ENCODE measurements at places on chromosomes 6 and 20.

DNA sequence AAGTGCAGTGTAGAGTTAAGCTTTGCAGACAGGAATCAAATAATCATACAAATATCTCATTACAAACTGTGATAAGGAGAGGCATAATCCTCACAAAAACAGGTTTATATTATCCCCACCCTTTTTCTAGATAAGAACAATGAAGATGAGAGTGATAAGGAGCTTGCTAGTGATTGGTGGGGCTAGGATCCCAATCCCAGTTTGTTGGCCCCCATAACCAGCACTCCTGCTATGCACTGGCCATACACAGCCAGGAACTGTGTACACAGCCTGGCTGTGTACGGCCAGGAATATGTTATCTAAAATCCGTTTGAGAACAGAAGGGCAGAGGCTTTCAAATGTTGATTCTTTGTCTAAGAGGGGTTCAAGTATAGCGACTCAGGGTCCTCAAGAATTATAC, 180.6 kb downstream of the EYA2 start:
- no peak for DNase-seq

DNA sequence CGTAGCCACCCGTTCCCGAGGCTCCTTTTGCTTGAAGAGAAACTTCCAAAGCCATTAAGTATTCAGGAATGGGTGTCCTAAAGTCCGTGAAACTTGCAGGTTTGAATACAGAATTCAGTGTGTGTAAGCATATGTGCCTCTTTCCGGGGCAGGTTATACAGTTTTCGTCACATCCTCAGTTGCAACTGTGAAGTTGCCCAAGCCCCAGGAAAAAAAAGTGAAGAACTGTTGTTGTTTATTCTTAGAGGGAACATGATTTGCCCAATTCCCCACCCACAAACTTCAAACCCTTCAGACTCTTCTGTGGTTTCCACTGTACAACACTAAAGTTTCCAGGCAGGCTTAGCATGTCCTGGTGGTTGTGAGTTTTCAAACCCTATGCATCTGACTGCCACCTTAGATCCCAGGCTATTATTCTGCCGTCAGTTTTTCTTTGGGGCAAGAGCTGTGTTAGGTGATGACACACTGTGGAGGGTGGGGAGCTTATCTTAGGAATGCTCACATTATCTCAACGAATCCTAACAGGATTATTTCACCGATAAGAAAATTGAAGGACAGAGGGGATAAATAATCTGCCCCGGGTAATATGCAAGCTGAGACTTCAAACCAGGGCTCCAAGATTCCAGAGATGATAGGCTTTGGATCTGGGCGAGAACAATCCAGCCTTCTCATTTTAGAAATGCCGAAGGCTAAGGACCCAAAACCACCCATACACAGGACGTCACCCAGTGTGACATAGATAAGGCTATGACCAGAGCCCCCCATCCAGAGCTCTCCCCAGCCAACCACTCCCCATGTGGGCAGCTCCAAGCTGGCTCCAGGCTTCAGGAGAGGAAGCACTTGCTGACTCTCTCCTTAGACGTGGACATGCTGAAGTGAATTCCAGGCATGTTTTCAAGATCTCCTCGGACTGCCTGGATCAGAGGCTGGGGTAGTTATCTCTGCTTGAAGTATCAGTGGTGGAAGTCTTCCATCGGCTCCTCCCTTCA, 81.7 kb upstream of the AFDN start:
- DNase-seq: no peak

GRCh38 chr20:973785-974194, 28.3 kb downstream of the RSPO4 start:
- no peak for DNase-seq

DNA sequence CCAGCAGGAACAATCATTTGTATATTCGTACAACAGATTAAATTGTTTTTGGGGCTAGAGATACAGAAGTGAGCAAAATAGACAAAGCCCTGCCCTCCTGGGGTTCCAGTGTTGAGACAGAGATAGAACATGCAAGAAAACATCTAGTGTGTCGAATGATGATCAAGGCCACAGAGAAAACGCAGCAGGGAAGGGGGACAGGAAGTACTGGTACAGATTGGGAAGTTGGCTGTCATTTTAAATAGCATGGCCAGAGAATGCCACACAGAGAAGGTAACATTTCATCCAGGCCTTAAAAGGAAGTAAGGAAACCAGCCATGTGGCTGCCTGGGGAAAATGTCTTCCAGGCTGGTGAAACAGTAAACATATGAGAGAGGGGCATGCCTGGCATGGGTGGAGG, 202.6 kb upstream of the MYLIP start:
- no peak for DNase-seq

GRCh38 chr6:25973923-25974555, 11.4 kb downstream of the TRIM38 start:
- no peak for DNase-seq

DNA sequence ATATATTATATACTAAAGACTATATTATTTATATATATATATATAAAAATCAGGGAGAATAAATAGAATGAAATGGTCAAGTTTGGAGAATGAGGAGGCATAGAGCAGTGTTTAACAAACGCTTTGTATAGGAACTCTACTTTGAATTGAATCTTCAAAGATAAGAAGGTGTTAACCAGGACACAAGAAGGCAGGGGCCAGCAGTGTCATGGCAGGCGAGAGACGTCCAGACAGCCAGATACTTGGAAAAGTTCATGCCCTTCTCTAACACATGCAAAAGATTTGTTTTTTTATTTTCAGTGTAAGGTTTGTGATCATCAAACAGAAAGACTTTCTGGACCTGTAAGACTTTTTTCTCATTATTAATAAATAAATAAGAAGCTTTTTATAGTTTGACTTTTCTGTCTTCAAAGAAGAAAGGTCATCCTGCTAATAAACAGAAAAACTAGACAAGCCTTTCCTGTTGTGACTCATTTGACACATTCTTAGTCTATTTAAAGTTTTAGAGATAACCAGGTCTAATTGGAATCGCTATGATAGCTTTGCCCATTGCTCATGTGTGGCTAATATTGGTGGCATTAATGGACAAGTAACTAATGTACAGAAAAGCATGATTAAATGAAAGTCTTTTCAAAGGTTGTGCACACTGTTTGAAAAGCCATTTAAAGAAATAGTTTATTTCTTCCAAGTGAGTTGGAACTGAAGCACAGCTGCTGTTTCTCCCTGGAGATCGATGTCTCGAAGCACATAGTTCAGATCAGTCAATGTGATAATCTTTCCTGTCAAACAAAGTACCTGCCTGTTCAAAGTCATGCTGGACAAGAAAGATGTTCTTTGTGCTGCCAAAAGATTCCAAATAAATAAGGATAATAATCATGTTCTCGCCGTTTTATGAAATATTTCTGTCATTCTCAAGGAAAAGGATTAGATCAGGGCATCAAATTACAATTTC, 420.4 kb upstream of the OPRM1 start:
- DNase-seq: no peak

GRCh38 chr20:32132911-32133549, 23.5 kb downstream of the TM9SF4 start:
- DNase-seq: no peak

DNA sequence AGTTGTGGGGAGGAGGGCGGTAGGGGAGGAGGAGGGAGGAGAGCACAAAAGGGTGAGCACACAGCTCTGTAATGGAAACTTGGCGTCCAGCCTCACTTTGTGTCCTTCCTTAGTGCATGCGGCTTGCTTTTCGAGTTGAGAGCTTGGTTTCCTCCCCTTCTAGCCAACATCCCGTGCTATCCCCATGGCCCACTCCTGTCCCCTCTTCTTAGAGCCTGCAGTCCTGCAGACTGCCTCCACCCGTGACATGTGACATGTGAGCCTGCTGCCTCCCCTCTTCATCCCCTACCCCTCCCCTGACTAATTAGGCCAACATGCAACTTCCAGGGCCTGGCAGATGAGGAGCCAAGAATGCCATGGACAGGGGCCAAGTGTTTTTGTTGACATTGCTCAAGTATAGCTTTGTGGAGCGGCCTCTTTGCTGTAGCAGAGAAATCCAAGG, 63.2 kb downstream of the SLC24A3 start:
- no peak for DNase-seq

DNA sequence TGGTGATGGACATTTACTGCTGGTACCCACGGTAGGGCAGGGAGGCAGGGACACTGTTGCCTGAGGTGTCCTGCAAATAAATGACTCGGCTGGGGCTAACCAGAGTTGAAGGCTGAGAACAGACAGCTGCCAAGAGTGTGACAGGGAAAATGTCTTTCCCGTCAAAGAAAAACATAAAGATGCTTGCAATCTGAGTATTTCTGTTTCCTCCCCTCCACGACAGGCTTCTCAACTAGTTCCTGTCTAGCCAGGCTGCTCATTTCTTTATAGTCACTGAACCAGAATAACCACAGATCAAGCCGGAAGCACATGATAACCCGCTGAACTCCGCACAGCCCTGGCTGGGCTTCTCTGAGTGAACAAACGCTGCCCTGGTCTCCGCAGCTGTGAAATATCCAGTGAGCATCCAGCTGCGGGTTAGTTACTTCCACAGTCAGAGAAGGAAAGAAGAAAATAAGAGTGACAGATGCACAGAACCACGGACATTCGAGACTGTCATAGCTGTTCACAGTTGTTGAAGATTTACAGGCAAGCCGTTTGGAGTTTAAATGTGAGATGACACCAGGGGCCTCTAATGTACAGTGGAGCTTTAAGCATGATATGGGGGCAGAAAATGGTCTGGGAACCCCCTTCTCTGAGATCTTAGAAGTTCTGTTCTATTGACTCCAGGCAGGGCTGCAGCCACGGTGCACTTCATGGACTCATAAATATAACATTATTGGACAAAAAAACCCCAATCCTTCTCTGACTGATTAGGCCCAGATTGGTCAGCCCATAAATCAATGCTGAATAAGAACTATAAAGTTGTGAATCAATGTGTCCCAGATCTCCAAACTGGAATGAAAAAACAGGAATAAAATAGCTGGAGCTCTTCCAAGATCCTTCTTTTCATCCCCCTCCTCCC, 299.9 kb upstream of the SUPT3H start:
- no peak for DNase-seq

DNA sequence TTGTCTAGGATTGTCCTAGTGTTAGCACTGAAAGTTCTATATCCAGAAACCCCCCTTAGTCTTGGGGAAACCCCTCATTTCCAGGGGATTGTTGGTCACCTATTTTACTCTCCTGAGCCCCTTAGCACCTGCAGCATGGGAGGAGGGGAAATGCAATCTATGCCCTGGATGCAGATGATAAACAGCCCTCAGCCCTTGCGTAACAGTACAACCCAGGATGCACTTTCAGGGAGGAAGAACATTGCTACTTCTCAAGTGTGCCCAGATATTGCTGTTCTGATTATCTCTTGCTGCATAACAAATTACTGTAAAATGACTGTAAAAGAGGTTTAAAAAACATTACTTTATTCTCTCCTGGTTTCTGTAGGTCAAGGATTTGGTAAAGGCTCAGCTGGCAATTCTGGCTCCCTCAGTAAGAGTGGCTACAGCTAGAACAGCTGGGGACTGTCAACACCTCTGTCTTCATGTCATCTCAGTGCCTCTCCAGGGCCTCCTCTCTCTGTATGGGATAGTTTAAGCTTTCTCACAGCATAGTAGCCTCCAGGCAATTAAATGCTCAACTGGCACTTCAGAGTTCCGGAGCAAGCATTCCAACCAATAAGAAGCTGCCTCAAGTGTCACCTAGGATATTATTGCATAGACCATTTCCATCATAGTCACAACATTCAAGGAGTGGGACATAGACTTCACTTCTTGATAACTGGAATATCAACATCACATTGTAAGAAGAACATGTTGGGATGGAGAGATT, 117.8 kb upstream of the FOXO3 start:
- DNase-seq: no peak

- no peak for DNase-seq
Observed at GRCh38 chr6:1527073-1527457, 82.7 kb upstream of the FOXC1 start.

DNA sequence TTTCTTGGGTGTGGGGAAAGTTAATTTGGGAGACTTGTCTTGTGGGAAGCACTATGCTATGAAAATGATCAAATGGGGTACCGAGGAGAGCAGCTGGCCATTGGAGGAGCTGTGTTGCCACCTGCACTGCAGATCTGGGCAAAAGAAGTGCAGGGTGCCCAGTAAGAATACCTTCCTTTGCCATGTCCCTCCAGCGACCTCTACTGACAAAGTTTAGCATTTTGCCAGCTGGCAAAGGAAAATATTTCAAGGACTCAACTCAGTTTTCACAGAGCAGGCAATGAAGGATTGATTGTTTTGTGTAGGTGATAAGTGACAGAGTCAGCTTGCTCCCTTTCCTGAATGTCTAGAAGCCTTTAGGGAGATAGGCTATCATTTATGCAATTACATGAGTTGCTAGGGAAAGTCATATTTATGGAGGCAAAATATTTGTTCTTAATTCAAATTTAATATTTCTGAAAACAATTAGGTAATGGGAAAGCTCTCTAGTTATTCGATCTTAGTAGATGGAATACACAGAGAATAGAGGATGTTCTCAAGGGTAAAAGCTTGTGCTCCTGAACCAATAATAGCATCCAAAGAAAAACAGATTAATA, 118.4 kb downstream of the FARS2 start:
- DNase-seq: no peak

- no peak for DNase-seq
Observed at GRCh38 chr6:92759178-92759577, 660.2 kb downstream of the EPHA7 start.

- no peak for DNase-seq
Observed at GRCh38 chr6:41724586-41725501, 10.6 kb downstream of the TFEB start.

- no peak for DNase-seq
Observed at GRCh38 chr20:49281059-49281912, 3.4 kb upstream of the ZNFX1 start.

DNA sequence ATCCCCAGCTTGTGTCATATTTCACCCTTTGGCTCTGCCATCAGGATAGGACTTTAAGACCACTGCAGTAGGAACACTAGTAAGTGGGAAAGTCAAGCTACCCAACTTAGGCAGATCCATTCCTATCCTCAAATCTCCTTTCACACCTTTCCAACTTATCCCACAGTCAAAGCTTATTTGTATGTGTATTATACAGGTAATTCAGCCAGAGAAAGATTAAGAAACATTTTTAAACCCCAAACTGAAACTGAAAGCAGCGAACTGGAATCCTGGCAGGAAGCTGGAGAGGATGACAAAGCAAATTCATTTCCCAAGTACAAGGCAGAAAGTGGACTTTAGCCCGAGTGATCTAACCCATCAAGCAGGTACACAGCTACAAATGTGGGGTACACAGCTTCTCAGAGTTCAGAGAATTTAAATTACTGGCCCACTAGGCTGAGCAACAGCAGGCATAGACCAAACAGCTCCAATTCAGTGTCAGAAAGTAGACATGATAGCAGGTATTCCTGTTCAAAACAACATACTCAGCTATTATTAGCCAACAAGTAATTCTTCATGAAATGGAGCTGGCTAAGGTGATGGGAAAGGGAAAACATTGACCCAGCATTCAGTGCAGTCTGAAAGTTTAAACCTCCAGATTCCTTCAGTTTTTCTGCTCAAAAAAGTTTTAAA, 39.1 kb downstream of the ILRUN start:
- no peak for DNase-seq

All from T1000 (cell line).